ENCODE measurements at places on chromosomes 2 and 18.

GRCh38 chr2:241364781-241365180 is 8.7 kb downstream of the FARP2 start:
- no peak for DNase-seq

- DNase-seq = no peak
Observed at GRCh38 chr18:45539491-45539891, 75.8 kb upstream of the SLC14A2 start.

GRCh38 chr2:200616656-200617055 is 30.8 kb downstream of the AOX1 start:
- DNase-seq = no peak

DNA sequence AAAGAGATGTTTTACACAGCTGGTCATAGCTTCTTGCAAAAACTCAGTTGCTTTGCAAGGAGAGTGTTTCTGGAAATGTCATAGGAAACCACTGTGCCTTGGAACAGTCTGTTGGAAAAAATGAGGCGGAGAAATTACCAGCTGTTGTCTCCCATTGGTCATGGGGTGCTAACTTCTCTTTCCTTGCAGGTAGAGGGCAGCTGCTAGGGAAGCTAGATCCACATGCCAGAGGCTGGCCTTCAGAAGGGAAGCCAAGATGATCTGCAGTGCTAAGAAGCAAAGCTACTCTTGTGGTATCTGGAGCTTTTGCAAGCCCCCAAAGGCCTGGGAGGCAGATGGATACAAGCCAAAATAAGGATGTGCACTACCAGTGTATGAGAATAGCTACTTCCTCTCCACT is 34.8 kb upstream of the LAMA1 start:
- DNase-seq = no peak

GRCh38 chr2:238257786-238258700 is 18.2 kb upstream of the HES6 start:
- no peak for DNase-seq

DNA sequence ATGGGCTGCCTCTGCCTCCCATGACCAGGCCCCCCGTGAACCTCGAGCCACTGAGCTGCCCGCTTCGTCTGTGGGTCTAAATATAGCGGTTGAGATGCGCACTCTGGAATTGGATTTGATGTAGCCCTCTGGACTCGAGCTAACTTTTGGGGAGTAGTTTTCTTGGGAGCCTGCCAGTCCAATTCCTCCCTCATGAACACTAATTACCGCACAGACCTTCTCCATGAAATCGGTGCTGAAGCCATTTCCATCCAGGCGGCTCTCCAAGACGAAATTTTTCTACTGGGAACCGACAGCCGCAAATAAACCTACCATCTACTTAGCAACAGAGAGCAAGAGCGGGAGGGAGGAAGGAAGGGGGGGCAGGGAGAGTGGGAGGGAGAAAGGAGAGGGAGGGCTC is 63.6 kb downstream of the CELF4 start:
- no peak for DNase-seq

DNA sequence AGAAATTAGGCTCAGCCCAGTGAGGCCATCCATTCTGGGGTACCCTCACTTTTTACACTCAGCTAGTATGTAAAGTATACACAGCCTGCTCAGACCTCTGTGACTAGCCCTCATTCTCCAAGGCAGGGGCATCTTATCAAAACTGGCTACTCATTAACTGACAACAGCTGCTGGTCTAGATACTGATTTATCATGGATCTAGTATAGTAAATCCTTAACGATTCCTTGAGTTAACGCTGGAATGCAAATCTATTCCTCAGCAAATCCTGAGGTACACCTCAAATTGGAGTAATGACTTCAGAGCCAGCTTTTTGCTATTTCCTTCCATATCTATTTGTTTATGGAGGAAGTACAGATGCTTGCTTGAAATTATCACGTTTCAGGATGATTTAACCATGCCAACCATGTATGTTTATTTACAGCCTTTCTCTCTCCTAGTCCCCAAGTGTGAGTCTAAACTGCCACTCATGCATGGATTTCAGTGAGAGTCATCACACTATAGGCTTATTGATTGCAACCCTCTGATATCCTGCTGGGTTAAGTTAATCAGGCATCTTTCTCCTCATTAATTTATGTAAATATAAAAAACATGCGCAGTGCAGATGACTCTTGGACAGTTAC is 70.2 kb upstream of the DOK6 start:
- DNase-seq = no peak

GRCh38 chr2:234939576-234939975 is 12.2 kb upstream of the SH3BP4 start:
- DNase-seq = no peak

GRCh38 chr2:61763605-61764034 is 90.2 kb downstream of the FAM161A start:
- DNase-seq = no peak

DNA sequence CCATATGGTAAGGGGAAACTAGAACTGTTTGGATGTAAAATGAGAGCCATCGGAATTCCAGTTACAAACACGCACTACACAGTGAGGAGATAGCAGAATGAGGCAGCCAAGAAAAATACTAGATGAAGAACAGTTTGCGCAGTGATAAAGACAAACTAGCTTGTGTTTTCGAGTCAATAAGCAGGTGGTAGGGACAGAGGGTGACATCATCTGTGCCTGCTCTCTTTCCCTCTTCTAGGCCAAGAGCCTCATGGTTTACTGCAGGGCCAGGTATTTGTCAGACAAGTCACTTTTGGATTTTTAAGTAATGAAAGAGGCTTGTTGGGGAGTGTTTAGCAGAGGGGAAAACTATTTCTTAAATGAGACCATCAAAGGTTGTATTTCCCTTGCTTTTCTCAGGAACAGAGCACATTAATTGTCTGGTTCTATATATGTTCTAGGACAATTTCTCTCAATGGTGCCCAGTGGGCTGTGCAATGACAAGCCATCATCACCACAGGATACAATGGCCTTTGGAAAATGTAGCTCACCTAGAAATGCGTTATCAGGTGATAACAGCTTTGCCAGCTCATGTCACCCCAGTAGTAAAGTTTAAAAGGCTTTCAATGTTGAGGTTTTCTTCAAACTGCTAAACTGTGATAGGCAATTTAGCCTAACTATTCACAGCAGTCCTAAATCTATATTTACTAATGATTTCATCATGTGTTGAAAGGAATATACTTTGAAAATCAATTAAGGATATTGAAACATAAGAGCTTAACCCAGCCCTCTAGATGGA is 1210.3 kb upstream of the ZEB2 start:
- DNase-seq = no peak

DNA sequence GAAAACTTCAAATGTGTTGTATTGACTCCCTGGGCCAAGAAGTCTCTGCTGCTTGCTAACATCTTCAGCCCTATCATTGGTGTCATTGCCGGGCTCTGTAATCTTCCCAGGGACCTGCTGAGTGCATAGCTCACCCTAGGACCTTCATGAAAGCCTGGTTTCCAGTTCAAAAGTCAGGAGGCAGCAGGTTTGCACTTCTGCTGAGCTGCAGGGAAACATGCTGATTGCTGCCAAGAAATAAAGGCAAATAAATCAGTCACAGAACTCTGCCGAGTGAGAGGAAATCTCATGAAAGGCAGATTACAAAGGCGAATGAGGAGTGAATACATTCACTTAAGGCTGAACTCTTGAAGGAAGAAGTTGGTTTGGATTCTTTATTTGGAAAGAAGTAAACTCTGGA is 1947.6 kb upstream of the CELF4 start:
- DNase-seq = no peak

GRCh38 chr18:63199743-63200241 is 119.8 kb downstream of the BCL2 start:
- DNase-seq = peak; percentile 36

DNA sequence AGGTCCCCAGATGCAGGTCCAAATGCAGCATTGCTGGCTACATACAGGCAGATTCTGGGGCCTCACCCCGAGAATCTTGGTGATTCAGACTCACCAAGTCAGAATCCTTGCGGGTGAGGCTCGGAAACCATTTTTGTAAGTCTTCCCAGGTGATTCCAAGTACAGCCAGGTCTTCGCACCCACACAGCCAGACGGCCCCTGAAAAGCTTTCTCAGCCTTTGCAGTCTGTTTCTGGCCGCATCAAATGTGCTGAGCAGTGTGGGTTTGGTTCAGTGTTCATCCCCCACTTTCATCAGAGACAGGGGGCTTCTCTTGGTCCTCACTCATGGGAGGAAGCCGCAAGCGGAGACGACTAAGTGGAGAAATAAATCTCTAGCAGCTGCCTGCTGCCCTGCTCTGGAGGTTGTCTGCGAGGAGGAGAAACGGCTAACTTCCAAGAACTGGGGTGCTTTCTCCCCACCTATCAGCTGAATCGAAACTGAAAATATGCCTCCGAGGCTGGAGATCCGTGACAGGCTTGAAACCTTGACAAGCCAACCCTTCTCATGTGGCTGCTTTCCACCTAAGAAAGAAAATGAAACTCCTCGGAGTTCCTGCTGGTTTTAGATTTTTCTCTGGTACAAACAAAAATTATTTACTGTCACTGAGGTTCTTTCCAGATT is 8.9 kb upstream of the TMEM185B start:
- DNase-seq = peak; percentile 42

GRCh38 chr18:26181343-26181826 is 44.9 kb upstream of the TAF4B start:
- no peak for DNase-seq

GRCh38 chr2:204958371-204958770 is 413.1 kb downstream of the PARD3B start:
- DNase-seq = no peak

DNA sequence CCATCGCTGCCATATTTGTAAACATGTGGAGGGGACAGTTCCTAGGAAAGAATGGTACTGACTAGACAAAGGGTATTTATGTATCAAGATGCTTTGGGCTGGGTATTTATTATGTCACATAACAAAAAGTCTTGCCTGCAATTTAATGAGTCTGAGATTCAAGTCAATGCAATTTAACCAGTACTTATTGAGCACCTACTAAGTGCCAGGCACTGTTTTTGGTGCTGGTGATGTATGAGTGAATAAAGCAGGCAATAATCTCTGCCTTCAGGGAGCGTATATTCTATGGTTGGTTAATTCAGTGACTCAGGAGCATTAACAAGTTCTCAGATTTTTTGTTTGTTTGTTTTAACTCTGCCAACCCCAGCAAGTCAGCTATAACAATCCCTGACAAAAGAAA is 24.6 kb upstream of the ACVR1 start:
- DNase-seq = no peak

GRCh38 chr2:8752385-8752784 is 70.5 kb downstream of the ID2 start:
- DNase-seq = no peak

DNA sequence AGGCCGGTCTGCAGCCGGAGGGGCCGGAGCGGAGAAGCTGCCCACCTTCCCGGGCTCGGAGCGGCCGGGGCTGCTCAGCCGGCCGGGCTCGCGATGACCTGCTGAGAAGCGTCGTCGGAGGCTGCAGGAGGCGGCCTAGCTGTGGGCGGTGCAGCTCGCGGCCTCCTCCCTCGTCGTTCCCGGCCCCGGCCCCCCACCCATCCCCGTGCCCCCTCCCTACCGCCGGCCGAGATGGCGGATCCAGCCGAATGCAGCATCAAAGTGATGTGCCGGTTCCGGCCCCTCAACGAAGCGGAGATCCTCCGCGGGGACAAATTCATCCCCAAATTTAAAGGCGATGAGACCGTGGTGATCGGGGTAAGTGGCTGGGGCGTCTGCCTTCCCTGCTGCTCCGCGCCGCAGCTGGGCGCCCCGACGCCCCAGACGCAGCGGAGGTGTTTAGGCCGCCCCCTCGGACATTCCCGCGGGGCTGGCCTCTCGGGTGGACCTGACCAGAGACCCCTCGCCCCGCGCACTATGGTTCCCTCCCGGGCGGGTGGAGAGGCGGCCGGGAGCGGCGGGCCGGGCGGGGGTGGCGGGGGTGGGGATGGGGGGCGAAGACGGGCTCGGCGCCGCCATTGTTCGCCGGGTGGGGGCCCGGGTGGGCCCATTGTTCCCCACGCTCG is 492 bp downstream of the KIF5C start:
- no peak for DNase-seq

- DNase-seq = peak; percentile 17
Observed at GRCh38 chr2:85537600-85538506, 1.1 kb upstream of the MAT2A start.

DNA sequence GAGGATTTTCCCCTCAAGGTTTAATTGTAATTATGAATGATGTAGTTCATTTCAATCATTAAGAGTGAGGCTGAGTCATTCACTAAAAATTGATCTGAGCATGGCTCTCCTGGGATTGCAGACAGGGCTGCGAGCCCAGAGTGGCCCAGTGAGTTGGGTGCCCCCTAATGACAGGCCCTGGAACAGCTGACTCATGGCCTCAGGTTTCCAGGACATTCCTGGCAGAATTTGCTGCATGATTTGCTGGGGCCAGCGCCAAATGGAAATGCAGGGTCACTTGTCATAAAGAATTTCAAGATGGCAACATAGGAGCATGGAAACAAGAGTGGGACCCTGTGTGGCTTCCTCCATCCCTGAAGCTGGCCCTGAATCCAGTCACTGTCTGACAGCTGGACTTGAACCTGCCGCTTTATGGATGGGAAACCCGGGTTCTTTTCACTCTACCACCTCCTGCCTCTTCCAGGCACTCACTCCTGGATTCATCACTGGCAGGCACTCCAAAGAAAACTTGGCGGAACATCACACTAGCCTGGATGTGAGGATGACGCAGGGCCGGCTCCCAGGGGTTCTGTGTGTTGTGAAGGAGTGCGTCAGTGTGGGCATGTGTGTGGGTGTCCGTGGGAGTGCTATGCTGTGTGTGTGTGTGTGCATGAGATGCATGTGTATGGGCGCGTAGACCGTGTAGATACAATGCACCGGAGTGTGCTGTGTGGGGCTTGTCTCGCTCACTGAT is 15.2 kb downstream of the OTOF start:
- no peak for DNase-seq

GRCh38 chr2:202121532-202122162 is 48.6 kb downstream of the KIAA2012 start:
- DNase-seq = no peak

DNA sequence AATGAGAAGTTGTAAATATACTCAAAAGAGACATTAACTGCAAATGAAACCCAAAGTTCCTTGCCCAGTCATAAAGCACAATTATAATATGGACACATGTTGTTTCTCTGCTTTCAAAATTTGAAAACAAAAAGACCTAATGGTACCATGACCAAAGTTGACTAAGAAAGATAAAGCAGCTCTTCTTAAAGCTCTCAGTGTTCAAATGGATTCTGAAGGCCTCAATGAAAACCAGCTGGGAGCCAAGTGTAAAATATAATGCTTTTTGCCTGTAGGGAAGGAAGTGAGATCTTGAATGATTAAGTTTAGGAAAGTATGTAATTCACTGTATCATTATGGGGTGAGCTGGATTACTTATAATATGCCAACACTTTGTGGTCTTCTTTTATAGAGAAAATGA is 178.6 kb downstream of the SATB2 start:
- no peak for DNase-seq

- DNase-seq = no peak
Observed at GRCh38 chr2:239574054-239574433, 173.2 kb upstream of the HDAC4 start.

GRCh38 chr2:102331311-102331980 is 20.1 kb downstream of the IL1RL1 start:
- DNase-seq = no peak

- DNase-seq = no peak
Observed at GRCh38 chr18:75124551-75124950, 84.4 kb downstream of the PTGR3 start.
